ENCODE measurements at places on chromosomes 11 and 22.

- peak; percentile 64 for DNase-seq
These were observed 2.8 kb upstream of the NUCB2 start for GRCh38 chr11:17273668-17274282.

DNA sequence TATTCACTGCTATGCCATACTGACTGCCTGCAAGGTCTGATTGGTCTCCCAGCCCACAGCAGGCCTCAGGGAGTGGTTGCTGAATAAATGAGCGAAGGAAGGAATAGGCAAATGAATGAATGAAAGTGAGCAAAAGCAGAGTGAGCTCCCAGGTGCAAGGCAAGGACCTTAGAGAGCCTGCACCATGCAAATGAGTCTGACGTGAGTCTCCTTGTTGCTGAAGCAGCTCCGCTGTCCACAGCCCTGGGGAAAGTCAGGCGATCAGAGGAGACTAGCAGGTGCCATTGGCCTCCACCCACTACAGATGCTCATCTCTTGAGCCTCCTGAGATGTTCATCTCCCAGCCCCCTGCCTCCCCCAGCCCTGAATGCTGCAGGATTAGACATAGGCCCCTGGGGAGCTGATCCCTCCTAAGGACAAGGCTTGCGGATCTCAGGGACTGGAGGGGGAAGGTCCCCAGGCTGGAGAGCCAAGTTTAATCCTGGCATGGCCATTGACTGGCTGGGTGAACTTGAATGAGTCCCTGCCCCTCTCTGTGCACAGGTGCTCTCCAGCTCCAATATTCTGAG, 22.1 kb downstream of the GDPD5 start:
- DNase-seq, result peak; percentile 86

DNA sequence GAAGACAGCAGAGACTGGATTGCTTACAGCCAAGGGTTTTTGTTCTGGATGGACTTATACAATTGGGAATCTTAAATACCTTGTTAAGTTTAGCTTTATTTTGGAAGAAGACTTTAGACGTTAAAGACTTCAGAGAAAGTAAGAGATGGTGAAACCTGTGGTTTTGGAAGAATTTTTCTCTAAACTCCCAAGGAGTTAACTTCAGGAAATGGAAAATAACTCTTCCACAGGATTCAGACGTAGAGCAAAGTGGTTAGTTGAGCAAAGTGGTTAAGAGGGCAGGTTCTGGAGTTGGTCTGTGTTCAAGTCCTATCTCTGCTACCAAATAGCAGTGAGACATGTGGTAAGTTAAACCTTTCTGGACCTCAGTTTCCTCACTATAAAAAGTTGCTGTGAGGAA, 12.8 kb downstream of the PITPNB start:
- DNase-seq, result no peak

DNA sequence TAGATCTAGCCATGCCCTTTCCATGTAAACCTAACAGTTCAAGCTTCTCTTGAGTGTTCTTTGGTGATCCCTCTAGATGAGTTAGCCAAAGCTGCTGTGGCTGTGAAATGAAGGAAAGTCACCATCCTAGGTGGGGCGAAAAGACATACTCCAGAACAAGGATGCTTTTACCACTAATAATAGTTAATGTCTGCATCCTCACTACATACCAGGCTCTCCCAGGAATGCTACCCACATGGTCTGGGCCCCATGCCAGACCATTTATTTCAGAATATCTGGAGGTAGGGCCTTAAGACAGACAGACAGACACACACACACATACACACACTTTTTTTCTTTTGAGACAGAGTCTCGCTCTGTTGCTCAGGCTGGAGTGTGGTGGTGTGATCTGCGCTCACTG, 14.7 kb downstream of the ABTB2 start:
- no peak for DNase-seq

- DNase-seq, result no peak
These were observed 136.0 kb upstream of the SORL1-AS1 start for GRCh38 chr11:121588747-121589146.

- DNase-seq, result no peak
These were observed 34.2 kb upstream of the PLET1 start for GRCh38 chr11:112294688-112295340.

GRCh38 chr22:21938071-21938822, 14.4 kb downstream of the PPM1F start:
- peak; percentile 92 for DNase-seq

DNA sequence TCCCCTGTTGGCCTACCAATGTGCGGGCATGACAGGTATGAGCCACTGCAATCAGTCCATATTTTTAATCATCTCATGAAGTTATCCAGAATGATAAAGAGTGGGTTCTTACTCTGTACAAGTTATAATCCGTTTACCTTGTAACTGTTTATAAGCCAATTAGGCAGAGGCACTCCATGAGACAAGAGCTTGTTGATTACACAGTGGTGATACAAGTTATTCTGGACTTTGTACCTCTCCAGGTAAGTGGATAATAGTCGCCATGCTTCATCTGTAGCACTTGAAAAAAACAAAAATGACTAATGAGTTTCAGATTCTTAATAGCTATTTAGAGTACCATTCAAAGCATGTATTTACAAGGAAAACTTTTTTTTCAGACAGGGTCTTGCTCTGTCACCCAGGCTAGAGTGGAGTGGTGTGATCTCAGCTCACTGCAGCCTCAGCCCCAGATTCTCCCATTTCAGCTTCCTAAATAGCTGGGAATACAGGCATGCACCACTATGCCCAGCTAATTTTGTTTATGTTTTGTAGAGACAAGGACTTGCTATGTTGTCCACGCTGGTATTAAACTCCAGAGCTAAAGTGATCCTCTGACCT, 17.7 kb upstream of the FNBP4 start:
- no peak for DNase-seq

All from NAMALWA (cell line).